HFFc6 (cell line): ENCODE measurements at places on chromosomes 5 and 9. TPM values are rescaled to one million over a fixed set of nuclear protein-coding genes. Genes with fewer than 3 reads are reported as not detected.

- no peak for DNase-seq
Measured at GRCh38 chr9:78609450-78609849, 312.5 kb downstream of the PSAT1 start.

HRCT1 gene
- 3.3 to 3.7 TPM (median 3.4 TPM) in 3 replicates for total RNA-seq

FAT2 gene
- not detected in 3 replicates for total RNA-seq

- DNase-seq = no peak
Measured at GRCh38 chr9:128404560-128404959, 16.1 kb upstream of the CERCAM start.
